Gastrocnemius medialis (tissue), 4 donors: ENCODE measurements at places on chromosomes 7 and 10. TPM values are rescaled to one million over a fixed set of nuclear protein-coding genes. Genes with fewer than 3 reads are reported as not detected.

Gene AEBP1
- total RNA-seq: 5.8 TPM

Gene C10orf71
- total RNA-seq: 208 TPM

Gene PLAU
- 2.9 TPM for total RNA-seq

Gene TBX20
- total RNA-seq: not detected

Gene PIK3AP1
- total RNA-seq: 3.2 TPM

Gene SCART1
- 0.11 TPM for total RNA-seq

Gene NPC1L1
- 0.07 TPM for total RNA-seq

Gene IDI2
- total RNA-seq: 43.7 TPM

- no peak for DNase-seq
Observed at GRCh38 chr10:97019213-97019844, 166.4 kb downstream of the SLIT1 start.

DNA sequence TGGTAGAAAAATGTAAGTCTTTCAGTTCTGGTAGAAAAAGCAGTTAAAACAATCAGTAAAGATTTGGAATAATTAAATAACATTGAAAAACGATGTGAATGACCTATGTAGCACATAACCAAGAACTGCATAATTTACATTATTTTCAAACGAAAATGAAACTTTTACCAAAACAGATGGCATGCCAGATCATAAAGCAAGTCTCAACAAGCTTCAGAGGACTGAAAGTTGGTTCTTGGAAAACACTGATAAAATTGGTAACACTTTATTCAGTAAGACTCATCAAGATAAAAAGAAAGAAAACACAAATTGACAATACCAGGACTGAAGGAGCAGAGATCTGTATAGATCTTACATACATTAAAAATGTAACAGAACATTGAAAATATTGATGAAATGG is 92.8 kb downstream of the VIPR2 start:
- no peak for DNase-seq

DNA sequence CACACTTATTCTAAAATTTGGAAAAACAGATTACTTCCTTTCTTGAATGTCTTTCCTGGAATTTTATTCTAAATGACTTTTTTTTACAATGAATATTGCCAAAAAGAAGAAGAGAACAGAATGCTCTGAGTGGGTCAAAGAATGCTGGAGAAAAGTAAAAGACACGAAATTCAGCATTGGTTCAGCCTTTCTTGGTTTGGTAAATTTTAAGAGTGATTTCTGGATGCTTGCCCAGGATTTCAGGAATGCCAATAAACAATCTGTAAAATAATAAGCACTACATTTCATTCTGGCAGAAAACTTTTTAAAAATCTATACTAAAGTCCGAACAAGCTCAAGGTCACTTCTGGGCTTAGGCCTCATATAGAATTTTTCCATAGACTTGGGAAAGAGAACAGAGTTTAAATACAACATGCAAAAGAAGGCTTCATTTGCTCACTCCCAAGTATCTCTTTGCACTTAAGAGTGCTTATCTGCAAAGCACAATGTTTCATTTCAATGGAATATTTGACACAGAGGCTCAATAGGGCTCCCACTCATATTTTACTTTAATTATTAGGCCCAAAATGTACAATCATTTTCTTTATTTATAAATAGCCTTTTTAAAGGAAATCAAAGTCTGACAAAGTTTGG is 359.5 kb upstream of the ANKRD30A start:
- no peak for DNase-seq

- DNase-seq: no peak
Observed at GRCh38 chr10:85235258-85235657, 906.9 kb downstream of the CCSER2 start.

DNA sequence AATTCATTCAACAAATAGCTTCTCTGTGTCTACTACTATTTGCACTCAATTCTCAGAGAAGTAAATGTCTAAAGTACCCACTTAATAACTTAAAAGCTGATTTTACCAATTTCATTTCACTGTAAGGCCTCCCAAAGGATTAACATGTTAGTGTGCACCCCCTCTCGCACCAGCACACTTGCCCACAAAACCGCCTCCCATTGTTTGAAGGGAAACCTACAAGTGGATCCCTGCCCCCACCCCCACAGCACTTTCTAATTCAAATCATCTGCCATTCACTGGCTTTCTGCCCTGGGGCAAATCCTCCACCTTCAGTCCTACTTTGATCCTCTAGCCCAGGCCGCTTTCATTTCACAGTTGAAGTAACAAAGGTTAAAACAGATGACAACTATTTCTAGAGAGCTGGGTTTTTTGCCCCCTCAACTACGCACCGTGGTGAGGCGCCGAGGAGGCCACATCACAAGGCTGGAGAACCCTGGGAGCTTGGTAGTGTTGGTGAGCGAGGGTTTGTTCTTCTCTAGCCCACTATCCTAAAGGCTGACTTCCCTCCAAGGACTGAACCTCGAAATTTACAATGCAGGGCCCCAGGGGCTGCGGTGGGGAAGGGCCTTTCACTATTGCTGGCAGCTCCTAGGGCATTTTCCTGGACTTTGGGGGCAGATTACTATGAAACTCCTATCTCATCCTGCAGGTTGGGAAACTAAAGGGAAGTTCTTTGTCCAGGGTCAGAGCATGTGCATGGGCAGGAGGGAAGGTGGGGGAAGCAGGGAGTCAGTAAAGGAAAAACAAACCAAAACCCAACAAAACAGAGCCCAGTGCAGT is 517.4 kb upstream of the ZMIZ1 start:
- no peak for DNase-seq

GRCh38 chr7:74042746-74043522 is 15.0 kb downstream of the ELN start:
- DNase-seq: no peak

DNA sequence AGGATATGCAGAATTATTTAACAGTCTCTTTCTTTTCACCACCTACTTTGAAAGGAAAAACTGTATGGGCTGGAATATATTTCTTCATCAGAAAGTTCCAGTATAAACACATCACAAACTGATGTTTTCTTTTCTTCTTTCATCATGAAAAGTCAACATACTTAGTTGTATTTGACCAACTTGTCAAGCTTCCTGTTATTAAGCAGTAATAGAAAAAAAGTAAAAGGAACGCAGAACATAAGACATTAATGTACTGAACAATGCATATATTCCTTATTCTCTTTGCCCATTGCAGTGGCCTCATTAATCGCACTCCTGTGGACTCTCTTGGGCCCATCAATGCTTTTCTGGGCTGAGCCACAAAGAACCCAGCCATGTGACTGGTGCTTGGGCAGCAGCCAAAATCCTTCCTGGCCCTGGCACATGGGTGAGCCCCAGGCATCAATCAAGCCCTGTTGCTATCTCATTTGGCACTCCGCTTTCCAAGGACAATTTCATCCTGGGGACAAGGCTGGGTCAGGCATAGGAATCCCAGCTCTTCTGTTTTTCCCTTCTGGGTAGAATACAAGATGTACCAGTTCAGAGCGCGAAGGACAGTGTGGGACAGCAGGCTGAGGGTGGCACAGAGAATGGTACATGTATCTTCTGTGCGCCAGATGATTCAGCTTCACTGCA is 42.3 kb downstream of the RHOBTB1 start:
- peak; percentile 86 for DNase-seq

DNA sequence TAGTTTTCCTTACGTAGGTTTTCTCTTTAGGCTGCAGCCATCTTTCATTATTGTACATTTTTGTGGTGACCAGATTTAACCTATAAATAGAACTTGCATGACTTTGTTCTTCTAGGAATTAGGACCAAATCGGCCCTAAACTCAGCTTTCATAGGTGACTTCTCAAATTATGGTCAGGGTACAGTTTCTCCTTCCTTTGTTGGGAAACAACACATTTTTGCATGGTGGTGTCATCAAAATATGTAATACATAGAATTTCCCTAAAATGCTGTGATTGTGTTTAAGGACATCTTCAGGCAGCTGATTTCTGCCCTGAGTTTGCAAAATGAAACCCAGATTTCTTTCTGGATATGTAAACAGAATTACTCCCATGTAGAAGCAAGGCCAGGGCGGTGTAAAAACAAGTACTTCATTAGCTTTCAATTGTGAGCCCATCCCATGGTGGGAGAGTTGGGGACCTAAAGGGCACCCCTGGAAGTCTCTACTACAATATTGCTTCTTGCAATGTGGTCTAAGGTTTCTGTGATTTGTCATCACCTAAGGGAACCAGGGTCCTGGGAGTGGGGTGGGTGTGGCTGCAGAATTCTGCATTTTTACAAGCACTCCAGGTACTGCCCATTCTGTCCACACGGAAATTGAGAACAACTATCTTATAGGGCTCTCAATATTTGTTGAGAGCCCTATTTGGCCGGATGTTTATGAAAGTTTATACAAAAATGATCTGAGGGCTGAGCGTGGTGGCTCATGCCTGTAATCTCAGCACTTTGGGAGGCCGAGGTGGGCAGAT is 121.0 kb upstream of the FAM171A1 start:
- no peak for DNase-seq

DNA sequence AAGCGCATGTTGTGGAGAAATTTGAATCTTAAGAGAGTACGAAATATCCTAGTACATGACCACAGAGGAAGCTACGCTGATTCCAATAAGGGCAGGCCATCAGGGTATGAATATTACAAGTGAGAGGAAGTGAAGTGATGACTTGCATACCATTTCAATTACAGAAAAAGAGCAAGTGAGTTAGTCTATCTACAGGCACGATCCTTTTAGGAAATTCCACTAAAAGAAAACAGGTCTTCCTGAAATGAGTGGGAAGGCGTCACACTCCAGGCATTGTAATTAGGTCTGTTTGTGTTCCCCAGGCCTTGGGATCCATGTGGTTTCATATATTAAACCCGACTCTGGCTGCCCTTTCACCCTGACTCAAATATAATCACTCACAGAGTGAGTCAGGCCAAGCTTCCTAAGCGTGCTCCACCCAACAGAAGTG is 152.5 kb downstream of the SEMA3A start:
- DNase-seq: no peak

DNA sequence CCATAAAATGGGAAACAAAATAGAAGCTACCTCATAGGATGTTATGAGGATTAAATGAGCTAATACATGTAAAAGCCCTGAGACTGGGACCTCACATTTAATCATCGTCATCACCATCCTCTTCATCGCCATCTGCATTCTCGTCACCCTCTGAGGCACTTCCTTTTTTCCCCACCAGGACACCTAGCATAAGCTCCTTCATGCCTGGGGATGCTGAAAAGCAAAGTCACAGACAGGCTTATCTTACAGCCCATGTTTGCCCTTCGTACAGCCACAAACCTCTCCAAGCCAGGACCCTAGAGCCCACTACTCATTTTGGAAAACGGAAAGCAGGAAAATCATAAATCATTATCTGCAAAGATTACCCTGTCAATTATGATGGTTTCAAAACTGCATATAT is 249.6 kb downstream of the GPAM start:
- no peak for DNase-seq

DNA sequence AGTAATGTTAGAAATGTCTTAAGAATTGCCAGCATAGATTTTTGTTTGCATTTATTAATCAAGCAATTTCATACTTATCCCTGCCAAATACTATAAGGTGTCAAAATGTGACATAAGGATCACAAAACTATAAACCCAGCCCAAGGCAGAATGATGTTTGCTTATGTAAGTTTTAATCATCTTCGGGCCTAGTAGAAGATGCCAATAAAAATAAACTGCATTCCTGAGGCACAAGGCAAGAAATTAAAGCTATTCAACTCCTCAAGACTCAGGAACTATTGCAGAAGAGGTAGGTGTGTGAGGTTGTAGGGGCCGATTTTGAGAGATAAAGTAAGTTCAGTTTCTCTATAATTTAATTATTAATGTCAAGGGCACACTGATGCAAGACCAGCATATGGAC is 189.4 kb upstream of the AHR start:
- no peak for DNase-seq

DNA sequence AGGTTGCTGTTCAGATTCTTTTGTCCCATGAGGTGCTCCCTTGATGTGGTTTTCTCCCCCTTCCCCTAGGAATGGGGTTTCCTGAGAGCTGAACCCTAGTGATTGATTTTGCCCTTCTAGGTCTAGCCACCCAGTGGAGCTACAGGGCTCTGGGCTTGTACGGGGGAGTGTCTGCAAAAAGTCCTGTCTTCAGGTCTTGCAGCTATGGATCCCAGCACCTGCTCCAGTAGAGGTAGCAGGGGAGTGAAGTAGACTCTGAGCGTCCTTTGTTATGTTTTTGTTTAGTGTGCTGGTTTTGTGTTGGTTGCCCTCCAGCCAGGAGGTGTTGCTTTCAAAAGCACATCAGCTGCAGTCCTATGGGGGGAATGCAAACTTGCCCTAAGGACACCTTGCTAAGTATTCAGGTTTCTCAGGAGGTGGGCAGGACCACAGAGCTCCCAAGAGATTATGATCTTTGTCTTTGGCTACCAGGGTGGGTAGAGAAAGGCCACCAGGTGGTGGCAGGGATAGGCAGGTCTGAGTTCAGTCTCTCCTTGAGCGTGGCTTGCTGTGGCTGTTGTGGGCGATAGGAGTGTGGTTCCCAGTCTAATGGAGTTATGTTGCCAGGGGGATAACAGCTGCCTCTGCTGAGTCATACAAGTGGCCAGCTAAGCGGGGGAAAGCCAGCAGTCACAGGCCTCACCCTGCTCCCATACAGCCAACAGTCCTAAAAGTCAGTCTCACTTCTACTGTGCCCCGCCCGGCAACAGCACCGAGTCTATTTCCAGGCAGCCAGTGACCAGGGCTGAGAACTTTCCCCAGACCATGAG is 92.4 kb upstream of the JCAD start:
- DNase-seq: no peak

DNA sequence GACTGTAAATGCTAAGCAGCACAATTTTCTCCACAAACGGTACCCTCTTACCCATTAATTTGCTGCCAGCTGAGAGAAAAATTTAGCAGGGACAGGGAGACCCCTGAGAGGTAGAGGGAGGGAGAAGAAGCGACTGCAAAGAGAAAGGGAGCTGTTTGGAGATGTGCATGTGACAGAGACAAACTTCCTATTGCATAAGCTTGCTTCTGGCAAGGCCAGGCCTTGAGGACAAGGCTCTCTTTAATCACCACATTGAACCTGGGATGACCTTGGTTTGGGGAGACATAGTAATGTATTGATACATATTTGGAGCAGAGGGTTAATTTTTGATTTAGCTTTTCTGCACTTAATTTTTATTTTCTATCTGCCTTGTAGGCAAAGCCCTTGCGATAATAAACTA is 31.1 kb upstream of the HIBADH start:
- DNase-seq: no peak

DNA sequence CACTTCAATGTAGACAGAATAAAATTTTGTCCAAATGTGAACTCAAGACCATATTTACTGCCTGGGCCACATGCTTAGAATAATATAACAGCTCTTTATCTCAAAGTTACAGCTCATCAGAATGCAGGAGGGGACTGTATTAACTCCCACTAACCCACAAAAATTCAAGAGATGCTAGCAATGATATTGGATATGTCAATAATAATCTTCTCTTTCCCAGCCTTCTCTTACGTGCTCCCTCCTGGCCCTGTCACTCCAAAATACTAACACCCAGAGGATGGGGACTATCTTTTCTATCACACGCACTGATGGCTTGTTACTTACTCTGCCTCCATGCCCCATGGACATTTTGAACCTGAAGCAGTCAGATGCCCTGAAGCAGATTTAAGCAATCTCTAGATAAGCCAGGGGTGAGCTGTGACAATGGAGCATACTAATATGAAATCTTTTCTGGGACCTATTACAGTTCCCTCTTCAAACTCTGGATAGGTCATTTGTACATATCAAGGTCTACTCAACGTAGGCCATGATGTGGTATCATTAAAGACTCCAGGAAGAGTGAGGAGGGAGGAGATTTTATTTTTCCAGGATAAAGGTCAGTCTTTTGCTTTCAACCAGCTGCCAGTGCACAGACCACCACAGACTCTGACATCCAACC is 803.0 kb downstream of the GRM8 start:
- DNase-seq: no peak

- no peak for DNase-seq
Observed at GRCh38 chr7:138089080-138089901, 13.0 kb downstream of the AKR1D1 start.
